Hematopoietic multipotent progenitor cell treated with erythropoietin and hydrocortisone succinate and interleukin-3 and kit ligand, for 8 days (in vitro differentiated cells): ENCODE measurements at places on chromosomes 6 and 20.

GRCh38 chr6:16961577-16961976 is 140.3 kb upstream of the STMND1 start:
- no peak for DNase-seq

DNA sequence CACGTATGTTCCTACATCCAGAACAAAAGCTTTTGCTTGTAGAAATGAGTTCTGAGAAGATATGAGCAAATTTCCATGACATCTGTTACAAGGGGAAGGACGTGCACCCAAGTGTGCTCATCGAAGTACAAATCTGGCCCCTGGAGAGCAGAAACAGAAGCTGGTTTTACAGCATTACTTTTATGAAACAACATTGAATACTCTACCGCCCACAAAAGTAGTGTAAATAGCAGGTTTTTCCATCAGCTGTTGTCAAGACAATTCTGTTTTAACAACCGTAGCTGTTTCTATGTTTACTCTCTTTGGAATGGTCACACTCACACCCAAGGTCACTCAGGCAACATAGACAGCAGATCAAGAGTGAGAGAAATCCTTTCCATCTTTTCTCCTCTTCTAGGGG is 114.2 kb upstream of the SSTR4 start:
- no peak for DNase-seq

- no peak for DNase-seq
Observed at GRCh38 chr6:107543567-107543966, 53.6 kb downstream of the SOBP start.

DNA sequence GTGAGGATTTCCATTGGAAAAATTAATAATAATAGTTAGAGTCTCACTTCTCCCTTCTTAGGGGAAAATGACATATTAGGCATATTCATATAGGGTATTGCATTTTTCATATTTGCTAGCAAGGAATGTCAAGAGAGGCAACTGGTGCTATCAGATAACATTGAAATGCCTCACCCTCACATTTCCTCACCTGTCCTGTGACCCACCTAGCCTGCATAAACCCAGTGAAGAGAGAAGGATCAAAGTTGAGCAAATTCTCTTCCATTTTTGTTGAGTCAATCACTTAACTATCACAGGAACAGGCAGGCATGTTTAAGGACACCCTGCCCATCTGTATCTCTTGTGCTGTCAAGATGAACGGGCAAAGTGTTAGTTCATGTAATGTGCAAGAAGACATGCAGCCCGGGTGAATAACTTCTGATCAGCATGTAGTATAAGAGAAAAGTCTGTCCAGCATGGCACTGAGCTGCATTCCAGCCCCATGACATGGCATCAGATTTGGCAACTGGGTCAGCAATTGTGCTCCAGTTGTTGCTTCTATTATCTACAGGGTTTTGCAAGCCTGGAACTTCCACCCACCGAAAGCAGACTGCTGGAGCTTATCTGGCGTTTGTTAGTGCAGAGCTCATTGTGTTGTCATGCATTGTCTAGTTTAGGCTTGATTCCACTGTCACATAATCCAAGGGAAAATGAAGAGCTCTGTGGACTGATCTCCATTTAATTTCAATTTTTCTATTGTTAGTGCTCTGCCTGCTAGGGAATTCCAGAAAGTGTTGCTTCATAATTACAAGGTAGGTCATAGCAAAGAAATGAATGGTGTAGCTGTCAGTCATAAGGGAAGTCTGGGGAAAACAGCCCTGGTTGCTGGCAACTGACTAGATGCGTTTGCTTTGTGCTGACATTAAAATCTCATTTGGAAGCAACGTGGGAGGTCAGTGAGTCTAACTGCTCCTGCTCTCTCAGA is 138.4 kb upstream of the TNFAIP3 start:
- DNase-seq: no peak

GRCh38 chr6:149847939-149848267 is 16.3 kb downstream of the LRP11 start:
- DNase-seq: no peak

DNA sequence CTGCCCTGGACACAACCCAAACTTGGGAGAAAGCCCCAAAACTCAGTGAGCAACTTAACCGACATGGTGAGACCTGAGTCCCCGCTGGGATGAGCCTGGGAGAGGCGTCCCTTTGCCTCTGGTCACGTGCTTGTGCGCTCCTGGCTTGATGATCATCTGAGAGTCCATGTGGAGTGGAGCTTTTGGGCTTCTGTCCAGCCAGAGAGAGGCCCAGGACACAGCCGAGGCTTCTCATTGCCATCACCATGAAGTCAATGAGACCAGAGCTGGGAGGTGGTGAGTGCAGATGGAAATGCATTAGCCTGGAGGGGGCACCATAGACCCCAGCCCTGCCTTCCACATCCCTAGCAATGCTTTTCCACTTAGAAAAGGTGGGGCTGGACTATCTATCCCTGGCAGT is 250.0 kb downstream of the SLC24A3 start:
- DNase-seq: no peak
